ENCODE measurements at places on chromosomes 5 and 9.

DNA sequence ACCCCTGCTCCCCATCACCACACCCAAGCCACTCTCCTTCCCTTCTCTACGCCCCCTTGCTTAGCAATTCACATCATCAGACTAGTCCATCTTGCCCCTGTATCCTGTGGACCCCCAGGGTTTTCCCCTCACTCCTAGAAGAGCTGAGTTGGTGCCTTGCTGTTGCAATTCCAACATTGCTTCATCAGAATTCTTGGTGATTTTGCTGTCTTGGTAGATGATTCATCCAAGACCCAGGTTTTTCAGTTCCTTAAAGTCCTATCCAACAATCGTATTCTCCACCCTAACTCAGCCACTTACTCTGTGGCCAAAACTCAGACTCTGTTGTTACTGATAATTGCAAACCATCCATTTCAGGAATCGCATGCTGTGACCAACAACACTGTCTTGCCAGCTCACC is 21.4 kb upstream of the CCNJL start:
- no peak for DNase-seq

GRCh38 chr9:110338143-110338542 is 480 bp upstream of the TXNDC8 start:
- no peak for DNase-seq

DNA sequence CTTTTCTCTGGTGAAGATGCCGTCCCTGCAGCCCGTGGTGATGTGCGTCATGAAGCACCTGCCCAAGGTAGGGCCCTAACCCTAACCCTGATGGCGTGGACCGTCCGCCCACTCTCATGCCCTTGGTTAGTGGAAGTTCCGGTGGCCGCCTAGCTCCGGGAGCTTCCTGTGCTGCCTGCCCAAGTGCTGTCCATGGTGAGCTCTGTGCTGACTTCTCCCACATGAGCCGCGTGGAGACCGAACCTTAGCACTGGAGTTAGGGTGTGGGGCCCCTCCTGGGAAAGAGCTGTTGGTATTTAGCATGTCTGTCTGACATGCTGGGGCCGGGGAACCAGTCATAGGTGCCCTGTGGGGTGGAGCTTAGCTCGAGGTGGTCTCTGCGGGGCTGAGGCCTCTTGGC is 1.2 kb downstream of the NELFB start:
- DNase-seq: no peak

- no peak for DNase-seq
Measured at GRCh38 chr5:168992016-168992415, 308.9 kb downstream of the SLIT3 start.

DNA sequence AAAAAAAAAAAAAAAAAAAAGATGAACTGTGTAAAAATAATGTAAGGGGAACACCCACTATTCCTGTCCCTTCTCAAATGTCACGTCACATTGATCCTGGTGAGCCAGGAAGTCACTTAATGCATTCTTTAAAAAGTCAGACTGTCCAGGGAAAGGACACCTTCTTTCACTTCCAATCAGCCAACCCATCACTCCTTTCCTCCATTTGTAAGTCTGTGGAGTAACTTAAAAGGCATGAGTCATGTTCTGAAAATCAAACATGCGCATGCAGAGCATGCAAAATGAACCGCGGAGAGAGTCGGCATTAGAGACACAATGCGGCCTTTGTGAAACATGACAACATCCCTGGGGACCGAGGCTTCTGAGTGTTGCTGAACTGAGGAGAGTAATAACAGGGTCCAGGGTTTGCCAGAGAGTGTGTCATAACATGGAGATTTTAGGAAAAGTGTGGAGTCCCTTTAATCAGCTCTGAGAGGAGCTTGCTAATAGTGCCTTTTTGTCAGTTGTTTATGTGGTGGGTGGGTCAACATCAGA is 77.6 kb upstream of the SEMA6A start:
- no peak for DNase-seq

GRCh38 chr9:124813501-124814163 is 36.7 kb downstream of the OLFML2A start:
- DNase-seq: no peak

GRCh38 chr9:92749071-92749933 is 15.3 kb downstream of the BICD2 start:
- DNase-seq: peak; percentile 70

DNA sequence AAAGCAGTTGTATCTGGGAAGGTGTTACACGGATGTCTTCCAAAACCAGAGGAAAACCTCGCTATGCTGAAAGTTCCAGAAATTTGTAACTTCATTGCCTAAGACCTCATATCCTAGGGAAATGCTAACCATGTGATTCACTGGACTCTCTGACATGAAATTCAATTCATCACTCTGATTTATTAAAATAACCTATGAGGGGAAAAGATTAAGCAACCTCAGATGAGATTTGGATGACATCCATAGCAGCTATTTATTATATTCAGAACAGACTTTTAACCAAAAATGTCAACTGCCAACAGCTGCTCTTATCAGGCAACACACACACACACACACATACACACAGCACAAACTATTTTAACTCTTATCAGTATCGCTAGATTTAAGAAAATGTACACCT is 1006.4 kb upstream of the CTNND2 start:
- no peak for DNase-seq

DNA sequence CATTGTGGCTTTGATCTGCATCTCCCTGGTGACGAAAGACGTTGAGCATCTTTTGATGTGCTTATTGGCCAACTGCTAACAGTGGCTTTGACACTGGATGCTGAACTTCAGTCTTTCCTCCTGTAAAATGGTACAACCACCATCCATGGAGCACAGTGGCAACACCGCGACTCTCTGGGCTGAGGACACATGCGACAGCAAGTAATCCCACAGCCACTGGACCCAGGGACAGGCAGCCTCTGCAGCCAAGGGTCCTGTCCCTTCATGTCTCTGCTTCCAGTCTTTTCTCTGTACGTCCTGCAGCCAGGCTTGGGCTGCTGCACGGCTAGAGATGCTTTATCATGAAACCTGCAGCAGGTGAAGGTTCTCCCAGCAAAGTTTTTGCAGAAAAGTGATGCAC is 83.5 kb downstream of the DAP start:
- no peak for DNase-seq

DNA sequence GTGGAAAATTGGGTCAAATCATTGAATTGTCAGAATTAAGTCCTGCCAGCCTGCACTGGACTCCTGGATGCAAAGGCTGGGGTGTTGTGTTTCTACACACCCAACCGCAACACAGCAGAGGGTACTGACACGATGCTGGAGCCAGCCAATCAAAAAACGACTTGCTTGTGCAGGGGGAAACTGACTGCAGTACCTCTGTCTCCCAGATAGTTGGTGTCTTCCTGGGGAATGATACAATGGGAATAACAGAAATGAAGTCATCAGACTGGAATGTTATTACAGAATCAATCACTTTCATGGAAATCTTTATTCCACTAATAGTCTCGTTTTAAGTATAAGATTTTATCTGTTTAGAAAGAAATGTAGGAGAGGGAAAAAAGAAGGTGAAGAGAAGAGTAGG is 330.3 kb downstream of the MLLT3 start:
- DNase-seq: no peak

- no peak for DNase-seq
Measured at GRCh38 chr9:41229408-41230401, 40.6 kb upstream of the ZNG1F start.

- DNase-seq: no peak
Measured at GRCh38 chr5:37871023-37871815, 31.4 kb upstream of the GDNF start.

DNA sequence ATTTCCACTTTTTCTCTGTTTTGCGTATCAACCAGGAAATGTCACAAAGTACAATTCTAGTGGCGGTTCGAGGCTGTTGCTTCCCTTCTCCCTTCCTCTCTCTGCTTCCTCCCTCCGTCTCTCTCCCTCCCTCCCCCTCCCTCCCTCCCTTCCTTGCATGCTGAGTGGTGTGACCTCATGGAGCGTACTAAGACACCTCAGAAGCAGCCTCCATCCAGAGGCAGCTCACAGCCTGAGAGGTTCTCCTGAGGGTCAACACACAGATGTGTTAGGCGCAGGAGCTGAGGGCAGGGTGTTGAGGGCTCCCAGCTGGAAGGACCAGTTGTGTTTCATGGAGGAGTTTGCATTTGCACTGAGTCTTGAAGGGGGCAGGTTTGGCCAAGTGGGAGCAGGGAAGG is 57.7 kb downstream of the COL5A1 start:
- DNase-seq: no peak

GRCh38 chr5:39541920-39542319 is 117.1 kb upstream of the DAB2 start:
- no peak for DNase-seq

- no peak for DNase-seq
Measured at GRCh38 chr9:112485574-112485973, 1.1 kb upstream of the KIAA1958 start.

- no peak for DNase-seq
Measured at GRCh38 chr9:2824564-2824963, 19.3 kb downstream of the PUM3 start.

DNA sequence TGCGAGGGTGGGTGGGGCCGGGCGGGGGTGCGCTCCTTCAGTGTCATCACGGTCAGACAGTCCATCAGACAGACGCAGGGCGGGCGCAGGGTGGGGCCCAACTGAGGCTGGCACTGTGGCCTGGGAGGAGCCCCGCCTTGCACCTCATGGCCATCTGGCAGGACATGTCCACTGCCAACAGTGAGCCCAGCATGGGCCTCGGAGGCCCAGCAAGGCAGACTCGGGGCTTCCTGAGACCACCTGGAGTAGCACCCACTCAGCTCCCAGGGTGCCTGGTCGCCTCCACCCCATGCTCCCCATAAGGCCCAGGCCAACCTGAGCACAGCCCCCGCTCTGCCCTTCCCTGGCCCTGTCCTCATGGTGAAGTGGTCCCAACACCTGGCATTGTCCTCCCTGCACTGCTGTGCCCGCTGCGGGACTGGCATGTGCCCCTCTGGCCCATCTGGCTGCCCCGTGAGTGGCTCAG is 8.5 kb upstream of the GPSM1 start:
- DNase-seq: no peak

DNA sequence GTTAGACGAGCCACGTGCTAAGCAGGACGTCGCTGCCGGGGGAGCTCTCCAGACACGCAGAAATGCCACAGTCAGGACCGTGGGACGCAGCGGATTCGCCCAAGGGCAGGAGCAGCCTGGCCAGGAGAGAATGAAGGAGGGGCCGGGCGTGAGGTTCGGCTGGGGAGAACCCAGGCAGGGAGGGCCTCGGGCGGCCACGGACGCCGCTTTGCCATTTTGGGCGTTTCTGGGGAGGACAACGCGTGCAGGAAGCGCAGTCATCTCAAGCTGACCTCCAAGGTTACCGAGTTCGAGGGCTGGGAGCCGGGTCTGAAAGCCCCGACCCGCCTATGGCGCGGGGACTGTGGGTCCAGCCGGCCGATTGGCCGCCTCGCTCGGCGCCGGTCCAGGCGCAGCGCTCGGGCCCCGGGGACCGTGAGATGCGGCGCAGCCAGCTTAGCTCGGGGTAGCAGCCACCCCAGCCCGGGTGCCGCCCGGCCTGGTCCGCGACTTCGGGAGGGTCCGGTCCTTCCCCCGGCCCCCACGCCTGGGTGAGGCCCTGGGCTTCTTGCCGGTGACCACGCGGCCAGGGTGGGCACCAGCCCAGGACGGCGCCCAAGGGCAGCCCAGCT is 760 bp upstream of the MAN1B1 start:
- DNase-seq: no peak

- no peak for DNase-seq
Measured at GRCh38 chr5:655406-655805, 37.7 kb downstream of the TPPP start.

GRCh38 chr5:108827131-108827530 is 79.4 kb downstream of the FER start:
- DNase-seq: no peak
